ENCODE measurements at places on chromosomes 6 and 20. TPM values are rescaled to one million over a fixed set of nuclear protein-coding genes. Genes with fewer than 3 reads are reported as not detected.

Gene CDSN
- total RNA-seq, result 0.88 TPM

Gene TMEM151B
- total RNA-seq, result under 0.01 TPM

Gene ZC3H12D
- 0.10 TPM for total RNA-seq

Gene HTR1E
- not detected for total RNA-seq

Gene MYB
- total RNA-seq, result 0.42 TPM

Gene UNC93A
- not detected for total RNA-seq

Gene GGT7
- 5.7 TPM for total RNA-seq

Gene PPIL4
- 27.6 TPM for total RNA-seq

Gene TRIM15
- not detected for total RNA-seq

Gene SCRT2
- not detected for total RNA-seq

Gene ASIP
- total RNA-seq, result not detected

Gene PTPRT
- total RNA-seq, result not detected

Gene ZC2HC1B
- total RNA-seq, result not detected

Gene HRH3
- not detected for total RNA-seq

Gene ALDH5A1
- total RNA-seq, result 0.42 TPM

Gene RIMS1
- not detected for total RNA-seq

Gene RPS18
- 4,093 TPM for total RNA-seq

Gene B3GAT2
- total RNA-seq, result not detected

Gene FAM217A
- not detected for total RNA-seq

Gene ZNF391
- total RNA-seq, result 3.5 TPM

Gene TRIM40
- total RNA-seq, result not detected

Gene C6orf120
- total RNA-seq, result 17.0 TPM

Gene BLCAP
- total RNA-seq, result 80.5 TPM

Gene BPIFA1
- not detected for total RNA-seq

Gene AK9
- 1.4 TPM for total RNA-seq

Measured in foreskin keratinocyte (primary cell).